ENCODE measurements at places on chromosomes 1 and 21.

- DNase-seq, result no peak
Measured at GRCh38 chr1:189141056-189141455, 1336.6 kb downstream of the BRINP3 start.

DNA sequence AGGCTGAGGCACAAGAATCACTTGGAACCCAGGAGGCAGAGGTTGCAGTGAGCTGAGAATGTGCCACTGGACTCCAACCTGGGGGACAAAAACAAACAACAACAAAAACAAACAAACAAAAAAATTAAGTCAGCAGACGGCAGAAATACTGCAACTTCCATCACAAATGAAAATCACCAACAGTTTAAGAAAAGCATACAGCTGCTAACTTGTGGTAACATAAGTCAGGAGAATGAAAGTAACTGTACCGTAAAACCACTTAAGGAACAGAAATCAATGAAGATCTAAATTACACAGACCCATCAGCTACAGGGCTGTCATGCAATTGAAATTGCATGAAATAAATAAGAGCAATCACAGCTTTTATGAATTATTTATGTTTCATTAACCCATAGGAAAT, 25.0 kb downstream of the MCOLN2 start:
- DNase-seq, result no peak

DNA sequence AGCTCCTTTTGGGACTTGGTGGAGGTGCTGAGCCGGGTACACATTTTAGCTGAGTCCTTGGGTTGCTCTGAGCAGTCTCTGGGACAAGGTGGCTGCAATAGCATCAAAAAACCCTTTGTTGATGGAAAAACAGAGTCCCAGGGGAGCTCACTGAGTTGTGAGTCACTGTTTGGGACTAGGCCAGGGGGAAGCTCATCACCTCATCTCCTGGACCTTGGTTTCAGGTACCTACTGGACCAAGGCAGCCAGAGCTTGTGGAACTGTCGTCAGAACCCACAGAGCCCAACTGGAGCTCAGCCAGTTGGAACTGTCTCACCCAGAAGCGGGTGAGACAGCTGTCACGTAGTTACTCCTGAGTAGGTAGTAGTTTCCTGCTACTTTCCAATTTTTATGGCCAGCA, 146.7 kb downstream of the HLX start:
- no peak for DNase-seq

- DNase-seq, result no peak
Measured at GRCh38 chr21:26470351-26471098, 102.6 kb downstream of the CYYR1 start.

GRCh38 chr21:29786496-29787360, 153.1 kb downstream of the GRIK1 start:
- no peak for DNase-seq

DNA sequence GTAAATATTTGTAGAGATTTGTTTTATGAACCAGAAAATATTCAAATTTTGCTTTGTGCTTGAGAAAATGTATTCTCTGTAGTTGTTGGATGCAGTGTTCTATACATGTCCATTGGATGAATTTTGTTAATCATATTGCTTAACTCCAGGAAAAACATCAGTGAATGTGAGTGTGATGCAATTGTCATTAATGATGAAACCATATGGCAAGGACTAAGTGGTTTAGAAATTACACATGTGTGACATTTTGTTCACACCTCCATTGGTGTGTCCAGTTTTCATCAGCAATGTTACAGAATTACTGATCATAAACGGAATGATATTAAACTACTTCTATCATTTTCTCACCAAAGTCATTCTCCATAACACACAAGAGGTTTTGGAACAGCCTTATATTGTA, 151.8 kb upstream of the ST6GALNAC5 start:
- no peak for DNase-seq

DNA sequence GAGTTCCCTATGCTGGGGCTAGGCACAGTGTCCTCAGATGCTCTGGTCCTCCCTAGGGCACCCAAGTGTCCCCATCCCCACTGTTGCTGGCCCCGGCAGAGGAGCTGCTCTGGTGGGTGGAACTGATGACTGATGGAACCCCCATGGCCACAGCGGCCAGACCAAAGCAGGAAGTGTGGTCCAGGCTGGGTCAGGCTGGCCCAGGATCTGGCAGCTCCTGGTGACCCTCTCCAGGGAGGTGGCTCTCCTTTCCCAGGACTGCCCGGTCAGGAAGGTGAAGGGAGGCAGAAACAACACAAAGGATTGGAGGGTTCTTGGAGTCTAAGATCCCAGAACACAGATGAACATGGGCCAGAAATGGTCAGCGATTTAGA, 1.1 kb downstream of the NKAIN1 start:
- no peak for DNase-seq

- no peak for DNase-seq
Measured at GRCh38 chr1:101474039-101474665, 237.3 kb downstream of the S1PR1 start.

DNA sequence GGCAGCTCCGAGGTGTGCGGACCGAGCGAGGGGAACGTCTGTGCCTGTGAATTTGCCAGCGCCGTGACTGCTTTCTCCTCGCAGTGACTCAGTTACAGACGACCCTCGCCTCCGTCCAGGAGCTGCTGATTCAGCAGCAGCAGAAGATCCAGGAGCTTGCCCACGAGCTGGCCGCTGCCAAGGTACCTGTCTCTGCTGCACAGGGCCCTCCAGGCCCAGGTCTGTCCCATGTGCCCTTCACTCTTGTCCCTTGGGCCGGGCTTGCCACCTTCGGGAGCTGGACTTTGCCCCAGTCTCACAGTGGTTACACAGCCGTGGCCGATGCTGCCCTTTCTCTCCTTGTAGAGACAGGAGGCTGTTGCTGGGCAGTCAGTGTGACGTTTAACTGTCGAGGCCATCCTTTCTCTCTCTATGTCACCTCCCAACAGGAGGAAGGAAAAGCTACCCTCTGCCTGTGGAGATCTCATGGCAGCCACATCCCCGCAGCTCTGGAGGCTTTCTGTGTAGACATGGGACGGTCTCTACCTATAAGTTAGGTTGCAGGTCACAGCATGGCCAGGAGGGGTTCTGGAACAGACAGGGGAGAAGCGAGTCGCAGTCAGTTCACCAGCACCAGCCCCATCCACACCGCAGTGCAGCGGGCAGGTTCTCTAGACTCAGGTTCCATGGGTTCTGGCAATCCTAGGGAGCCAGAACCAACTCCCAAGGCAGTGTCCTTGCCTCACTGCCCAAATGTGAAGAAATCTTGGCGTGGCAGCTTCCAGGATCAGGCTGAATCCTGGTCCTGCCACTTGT, 149.7 kb downstream of the PEX14 start:
- no peak for DNase-seq

DNA sequence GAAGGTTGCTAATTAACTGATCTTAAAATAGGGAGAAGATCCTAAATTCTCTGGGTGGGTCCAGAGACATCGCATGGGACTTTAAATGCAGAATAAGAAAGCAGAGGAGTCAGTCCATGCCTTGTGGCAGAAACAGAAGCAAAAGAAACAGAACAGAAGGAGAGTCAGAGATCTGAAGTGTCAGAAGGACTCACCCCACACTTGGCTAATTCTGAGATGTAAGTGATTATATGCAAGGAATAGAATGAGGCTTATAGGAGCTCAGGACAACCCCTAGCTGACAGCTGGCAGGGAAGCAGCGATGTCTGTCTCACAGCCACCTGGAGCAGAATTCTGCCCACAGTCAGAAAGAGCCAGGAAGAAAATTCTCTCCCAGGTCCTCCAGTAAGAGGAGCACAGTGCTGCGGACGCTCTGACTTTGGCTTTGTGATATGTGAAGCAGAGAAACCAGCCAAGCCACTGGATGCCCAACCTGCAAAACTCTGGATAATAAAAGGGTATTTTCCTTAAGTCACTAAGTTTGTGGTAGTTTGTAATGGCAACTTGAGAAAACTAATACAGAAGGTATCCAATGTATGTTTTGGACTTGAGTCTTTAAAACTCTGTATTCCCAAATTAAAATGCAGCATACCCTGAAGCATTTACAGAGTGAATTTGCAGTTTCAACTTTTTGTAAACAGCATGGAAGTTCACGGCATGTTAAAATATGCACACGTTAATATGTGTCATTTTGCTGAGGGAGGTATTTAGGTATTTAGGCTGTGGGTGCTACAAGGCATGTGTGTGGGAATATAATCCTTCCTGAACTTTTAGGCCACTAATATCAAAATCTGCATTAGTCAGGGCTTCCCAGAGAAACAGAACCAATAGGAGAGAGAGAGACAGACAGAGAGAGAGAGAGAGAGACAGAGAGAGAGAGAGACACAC, 388.5 kb downstream of the PCP4 start:
- no peak for DNase-seq

DNA sequence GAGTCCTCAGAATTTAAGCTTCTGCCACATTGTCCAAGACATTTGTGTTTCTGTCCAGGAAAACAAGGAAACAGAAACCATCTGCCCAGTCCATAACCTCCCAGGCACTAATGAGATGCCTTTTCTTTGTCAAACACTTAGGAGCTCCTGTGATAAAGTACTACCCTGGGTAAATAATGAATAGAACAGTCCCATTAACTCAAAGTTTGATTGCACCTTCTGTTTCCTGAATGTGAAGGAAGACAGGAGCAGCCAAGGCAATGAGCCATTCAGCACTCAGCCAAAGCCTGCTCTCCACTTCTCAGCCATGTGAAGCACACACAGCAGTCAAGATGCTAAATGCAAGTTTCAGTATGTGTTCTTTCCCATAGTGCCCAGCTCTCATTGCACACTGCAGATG, 199.8 kb downstream of the SEC16B start:
- no peak for DNase-seq

DNA sequence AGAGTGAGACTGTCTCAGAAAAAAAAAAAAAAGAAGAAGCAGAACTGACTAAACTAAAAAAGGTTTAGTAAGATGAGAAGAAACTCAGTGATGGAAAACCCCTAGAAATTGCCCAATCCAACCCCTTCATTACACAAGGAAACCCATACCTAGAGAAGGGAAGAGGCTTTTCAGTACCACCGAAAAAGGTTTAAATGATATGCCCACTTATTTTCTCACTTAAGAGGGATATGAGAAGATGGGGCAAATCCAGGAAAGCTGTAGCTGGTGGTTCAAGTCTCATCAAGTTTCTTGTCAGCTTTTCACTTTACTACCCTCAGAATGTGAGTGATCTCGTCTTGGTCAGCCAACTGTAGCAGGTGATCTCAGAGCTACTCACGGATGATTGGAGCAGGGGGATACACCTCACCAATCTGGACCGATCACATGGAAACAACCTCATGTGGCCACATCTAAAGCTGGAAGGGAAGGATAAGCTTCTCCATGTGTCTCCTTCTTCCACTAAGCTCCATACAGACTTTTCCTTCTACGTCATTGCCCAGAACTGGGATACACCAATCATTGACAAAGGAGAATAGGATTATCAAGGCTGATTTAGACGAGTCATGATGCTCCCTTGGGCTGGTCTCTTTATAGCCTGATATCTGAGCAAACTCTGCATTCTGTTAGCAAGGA, 126.7 kb upstream of the POU3F1 start:
- DNase-seq, result no peak

GRCh38 chr1:3948344-3948743, 48.3 kb upstream of the C1orf174 start:
- no peak for DNase-seq

GRCh38 chr1:41882068-41882477, 36.6 kb downstream of the HIVEP3 start:
- no peak for DNase-seq

DNA sequence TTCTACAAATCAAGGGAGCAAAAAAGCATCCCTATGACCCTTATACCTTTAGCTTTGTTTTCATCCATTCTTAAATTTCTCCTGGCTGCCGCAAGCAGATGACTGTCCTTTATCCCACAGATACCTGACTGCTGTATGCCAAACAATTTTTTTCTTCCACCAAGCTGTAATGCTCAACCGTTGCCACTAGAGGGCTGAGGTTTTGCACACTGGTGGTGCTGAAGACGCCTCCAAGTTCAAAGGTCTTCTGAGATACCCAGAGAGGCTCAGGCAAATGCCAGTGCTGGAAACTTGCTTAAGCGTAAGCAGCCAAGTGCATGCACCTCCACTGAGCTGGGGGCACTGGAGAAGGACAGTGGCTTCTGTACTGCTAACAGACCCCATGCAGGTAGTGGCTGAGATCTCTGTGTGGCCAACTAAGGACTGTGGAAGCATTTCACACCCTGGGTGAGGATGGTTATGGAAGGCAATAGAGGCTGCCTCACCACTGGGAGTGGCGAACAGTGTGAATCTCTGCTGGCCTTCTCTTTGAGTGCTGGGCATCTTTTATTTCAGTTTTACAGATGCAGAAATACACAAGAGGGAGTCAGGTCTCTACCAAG, 28.5 kb downstream of the CNIH3 start:
- no peak for DNase-seq

DNA sequence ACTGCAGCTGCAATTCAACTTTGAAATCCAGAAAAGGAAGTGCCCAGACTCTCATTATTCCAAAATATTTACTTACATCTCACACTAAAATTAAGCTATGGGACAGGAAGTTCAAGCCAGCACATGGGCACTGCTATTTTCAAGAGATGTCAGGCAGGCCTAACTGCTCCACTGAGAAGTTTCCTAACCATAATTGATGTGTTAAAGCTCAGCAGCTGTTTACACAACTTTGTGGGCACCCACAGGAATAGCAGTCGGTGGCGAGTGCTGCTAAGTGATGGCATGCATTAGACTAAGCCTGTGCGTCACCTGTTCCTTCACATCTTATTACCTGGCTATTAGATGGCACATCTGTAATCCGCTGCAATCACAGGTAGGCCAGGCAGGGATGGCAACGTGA, 303.3 kb upstream of the DAB1 start:
- DNase-seq, result no peak

DNA sequence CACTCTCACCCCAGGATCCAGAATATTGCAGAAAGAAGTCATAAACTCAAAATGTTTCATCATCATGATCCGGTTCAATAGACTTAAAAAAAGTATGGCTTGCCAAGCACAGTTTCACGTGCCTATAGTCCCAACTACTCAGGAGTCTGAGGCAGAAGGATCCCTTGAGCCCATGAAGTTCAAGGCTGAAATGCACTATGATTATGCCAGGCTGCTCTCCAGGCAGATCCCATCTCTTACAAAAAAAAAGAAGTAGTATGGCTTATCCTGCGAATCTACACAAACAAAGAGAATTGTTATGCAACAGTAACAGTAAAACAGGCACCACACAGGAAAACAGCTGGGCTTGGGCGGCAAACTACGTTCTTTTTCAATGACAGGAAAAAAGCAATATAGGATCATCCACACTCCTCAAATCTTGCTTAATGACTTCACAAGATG, 76.2 kb downstream of the EIF4G3 start:
- no peak for DNase-seq

Data from fibroblast of skin of left biceps (primary cell).